Vagina (tissue), 2 donors: ENCODE measurements at places on chromosomes 1 and 21.
A peak's percentile ranks its signal among the peaks of the same experiment; 100 is the strongest.

DNA sequence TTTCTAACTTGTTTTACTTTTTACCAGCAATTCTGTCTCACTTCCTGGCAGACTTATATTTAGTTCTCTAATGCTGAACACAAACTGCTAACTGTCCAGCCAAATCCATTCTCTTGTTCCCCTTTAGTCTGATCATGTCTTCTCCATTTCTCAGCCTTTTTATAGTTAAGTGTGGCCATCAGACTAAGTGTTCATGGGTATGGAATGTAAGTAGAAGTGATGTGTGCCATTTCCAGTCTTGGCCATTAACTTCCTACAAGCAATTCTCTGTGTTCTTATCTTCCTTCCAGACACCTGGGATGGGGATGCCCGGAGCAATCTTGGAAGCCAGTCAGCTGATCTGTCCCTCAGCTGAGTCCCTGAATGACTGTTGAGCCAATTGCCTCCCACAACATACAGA, 165.8 kb downstream of the ST6GALNAC3 start:
- no peak for DNase-seq

GRCh38 chr1:203046984-203047630, 20.8 kb downstream of the PPFIA4 start:
- no peak for DNase-seq

DNA sequence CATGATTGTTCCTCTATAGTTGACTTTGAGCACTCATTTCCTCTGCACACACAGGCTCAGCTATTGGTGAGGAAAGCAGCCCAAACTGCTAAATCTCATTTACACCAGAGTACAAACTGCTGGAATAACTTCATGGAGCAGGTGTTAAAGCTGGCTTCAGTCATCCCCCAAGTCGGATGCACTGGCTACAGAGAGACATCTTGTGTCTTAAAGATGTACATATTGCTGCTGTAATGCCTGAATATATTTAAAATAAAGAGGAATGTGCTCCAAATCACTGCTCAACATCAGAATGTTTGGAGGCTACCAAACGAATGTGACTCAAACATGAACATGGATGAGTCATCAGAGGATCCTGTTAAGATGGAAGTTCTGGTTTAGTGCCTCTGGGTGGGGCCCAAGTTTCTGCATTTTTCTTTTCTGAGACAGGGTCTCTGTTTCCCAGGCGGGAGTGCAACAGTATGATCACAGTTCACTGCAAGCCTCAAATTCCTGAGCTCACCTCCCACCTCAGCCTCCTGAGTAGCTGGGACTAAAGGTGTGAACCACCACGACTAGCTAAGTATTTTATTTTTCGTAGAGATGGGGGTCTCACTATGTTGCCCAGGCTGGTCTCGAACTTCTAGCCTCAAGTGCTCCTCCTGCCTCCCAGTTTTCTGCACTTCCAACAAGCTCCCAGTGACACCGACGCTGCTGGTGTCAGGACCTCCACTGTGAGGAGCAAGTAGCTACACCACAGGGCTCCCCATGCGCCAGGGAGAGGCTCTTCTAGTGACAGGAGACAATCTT, 79.0 kb upstream of the KRTAP19-8 start:
- DNase-seq, result no peak

- DNase-seq, result no peak
These were observed 31.3 kb upstream of the JUN start for GRCh38 chr1:58815069-58815685.

DNA sequence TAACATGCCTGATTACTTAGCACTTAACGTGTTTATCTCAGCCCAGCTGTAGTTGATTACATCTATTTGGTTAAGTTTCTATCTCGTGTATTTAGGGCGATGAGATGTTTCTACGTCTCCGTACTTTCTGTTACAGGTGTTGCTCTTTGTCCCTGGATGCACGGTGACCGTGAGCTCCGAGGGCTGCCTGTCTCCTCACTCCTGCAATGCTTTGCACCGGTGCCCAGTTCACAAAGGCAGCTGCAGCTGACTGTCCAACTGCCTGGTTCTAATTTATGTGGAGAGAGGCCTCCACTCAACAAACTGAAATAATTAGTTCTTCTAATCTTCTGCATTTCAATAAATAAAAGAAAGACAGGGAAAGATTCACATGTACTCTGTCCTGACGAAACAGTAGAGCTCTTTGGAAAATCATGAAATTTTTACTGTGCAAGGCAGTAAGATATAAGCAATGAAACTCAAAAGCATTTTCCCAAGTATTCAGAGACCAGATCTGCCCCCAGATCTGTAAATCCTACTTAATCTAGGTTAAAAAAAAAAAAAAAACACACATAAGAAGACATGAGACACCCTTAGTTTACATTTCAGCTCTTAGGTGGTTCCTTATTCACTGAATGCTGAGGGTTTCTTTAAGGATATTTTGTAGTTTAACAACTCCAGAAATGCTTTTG, 108.2 kb downstream of the TGFBR3 start:
- DNase-seq, result peak; percentile 56
